ENCODE measurements at places on chromosomes 6 and 20.

DNA sequence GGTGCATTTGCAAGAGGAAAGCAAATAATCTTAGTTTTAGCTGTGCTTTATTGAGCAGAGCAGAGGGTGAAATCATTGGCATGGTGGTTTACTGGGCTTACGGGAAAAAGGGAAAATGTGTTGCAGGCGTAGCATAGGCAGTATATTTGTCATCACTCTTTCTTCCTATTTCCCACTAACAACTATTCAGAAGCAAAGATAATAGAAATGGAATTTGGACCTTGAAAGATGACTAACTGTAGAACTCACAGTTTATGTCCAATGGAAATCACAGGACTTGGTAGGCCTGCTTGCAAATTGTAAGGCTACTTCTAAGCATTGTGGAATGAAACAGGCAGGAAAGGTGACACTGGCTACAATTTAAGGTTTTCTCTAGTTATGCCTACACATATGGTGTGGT is 611.9 kb upstream of the MAN1A1 start:
- DNase-seq, result no peak

- DNase-seq, result peak; percentile 67
Measured at GRCh38 chr6:41638935-41639808, 904 bp downstream of the MDFI start.

DNA sequence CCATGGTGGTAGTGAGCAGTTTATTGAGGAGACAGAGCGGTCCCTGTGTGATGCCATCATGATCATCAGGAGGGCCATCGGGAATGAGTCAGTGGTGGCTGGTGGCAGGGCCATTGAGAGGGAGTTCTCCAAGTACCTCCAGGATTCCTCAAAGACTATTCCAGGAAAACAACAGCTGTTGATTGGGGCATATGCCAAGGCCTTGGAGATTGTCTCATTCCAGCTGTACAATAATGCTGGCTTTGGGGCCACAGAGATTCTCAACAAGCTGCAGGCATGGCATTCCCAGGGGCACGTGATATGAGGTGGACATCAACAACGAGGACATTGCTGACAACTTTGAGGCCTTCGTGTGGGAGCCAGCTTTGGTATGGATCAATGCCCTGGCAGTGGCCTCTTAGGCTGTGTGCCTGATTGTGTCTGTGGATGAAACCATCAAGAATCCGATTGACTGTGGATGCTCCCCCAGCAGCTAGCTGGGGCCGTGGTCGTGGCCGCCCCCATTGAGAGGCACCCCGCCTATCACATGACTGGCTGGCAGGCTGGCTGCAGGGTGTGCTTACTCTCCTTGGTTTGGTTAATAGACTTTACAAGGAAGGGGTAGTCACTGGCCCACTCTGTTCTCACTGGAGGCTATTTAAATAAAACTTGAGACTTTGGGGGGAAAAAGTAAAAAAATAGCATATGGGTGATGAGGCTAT is 16.7 kb downstream of the RAET1E start:
- no peak for DNase-seq

DNA sequence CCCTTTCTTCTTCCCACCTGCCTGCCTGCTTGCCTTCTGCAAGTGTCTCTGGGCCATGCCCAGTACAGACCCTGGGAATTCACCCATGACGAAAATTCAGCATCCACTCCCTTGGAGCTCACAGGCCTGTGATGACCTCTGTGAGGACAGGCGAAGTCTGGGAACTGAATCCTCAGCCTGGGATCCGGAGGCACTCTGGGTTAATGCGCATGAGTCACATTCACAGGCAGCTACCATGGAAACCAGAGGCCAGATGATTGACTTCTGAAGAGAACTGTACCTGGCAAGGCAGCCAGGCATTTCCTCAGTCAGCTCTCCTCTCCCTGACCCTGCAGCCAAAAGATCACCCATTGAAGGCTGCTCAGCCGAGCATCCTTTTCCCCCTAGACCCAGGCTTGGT is 41.0 kb downstream of the SLC9A8 start:
- DNase-seq, result no peak

GRCh38 chr6:80098392-80098791 is 8.1 kb upstream of the BCKDHB start:
- no peak for DNase-seq

- no peak for DNase-seq
Measured at GRCh38 chr6:14207448-14207847, 89.9 kb downstream of the CD83 start.

GRCh38 chr6:26033941-26034354 is 53.3 kb upstream of the HFE start:
- no peak for DNase-seq

GRCh38 chr20:48711696-48712464 is 115.9 kb downstream of the PREX1 start:
- peak; percentile 27 for DNase-seq

GRCh38 chr6:76035713-76036112 is 36.7 kb downstream of the IMPG1 start:
- DNase-seq, result no peak

- DNase-seq, result peak; percentile 90
Measured at GRCh38 chr6:35318196-35319171, 20.9 kb downstream of the DEF6 start.

DNA sequence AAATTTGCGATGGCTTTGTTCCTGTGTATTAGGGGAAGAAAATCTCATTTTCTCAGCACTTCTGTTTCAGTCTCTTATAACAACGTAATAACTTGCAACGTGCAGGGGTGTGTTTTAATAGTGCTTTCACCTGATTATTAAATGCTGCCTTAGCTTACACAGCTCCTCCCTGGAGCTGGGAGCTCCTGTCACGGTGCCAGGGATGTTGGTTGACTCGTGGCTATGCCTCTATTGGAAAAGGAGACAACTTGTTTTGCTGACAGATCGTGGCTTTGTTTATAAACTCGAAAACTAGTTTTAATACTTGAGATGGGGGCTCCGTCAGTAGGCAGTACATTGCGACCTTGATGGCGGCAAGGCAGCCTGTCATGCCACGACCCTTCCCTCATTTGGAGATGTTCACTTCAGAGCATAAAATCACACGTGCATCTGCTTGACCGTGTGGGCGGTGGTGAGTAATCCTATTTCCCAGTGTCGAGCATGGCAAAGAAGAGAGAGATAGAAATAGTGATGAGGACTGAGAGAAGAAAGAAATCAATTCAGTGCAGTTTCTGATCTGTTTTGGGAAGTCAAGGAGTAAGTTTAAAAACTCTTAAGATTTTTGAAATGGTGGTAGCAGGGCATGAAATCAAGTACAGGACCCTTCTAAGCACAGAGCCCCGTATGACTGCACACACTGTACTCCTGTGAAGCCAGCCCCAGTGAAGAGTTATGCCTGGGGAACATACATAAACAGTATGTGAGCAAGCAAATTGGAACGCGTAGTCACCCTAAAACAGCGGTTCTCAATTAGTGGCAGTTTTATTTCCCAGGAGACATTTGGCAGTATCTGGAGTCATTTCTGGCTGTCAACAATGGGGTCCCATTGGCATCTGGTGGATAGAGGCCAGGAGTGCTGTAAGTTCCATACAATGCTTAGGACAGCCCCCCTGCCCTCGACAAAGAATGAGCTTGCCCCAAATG is 147.2 kb downstream of the DOK5 start:
- no peak for DNase-seq

- no peak for DNase-seq
Measured at GRCh38 chr6:144400321-144400720, 115.2 kb downstream of the UTRN start.

- DNase-seq, result no peak
Measured at GRCh38 chr6:31525932-31526591, 2.7 kb upstream of the MCCD1 start.

GRCh38 chr20:5024103-5024502 is 22.8 kb upstream of the SLC23A2 start:
- DNase-seq, result no peak

GRCh38 chr6:162438980-162439379 is 288.6 kb downstream of the PRKN start:
- no peak for DNase-seq

DNA sequence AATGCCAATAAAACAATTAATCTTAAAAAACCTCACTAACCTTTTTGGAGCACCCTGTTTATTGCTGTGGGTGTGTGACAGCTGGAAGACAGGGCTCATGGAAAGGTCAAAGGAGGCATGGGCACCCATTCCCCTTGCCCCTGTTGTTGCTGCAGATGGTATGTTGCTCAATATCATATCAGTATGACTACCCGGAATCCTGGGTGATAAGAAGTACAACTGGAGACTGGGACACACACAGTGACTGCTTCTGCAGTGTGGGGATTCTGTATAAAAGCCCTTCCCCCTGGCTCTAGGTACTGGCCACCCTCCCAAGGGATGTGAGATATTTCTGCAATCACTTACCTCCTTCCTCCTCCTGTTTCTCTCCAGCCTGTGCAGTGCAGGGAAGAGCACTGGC is 47.3 kb upstream of the IL20RA start:
- no peak for DNase-seq

DNA sequence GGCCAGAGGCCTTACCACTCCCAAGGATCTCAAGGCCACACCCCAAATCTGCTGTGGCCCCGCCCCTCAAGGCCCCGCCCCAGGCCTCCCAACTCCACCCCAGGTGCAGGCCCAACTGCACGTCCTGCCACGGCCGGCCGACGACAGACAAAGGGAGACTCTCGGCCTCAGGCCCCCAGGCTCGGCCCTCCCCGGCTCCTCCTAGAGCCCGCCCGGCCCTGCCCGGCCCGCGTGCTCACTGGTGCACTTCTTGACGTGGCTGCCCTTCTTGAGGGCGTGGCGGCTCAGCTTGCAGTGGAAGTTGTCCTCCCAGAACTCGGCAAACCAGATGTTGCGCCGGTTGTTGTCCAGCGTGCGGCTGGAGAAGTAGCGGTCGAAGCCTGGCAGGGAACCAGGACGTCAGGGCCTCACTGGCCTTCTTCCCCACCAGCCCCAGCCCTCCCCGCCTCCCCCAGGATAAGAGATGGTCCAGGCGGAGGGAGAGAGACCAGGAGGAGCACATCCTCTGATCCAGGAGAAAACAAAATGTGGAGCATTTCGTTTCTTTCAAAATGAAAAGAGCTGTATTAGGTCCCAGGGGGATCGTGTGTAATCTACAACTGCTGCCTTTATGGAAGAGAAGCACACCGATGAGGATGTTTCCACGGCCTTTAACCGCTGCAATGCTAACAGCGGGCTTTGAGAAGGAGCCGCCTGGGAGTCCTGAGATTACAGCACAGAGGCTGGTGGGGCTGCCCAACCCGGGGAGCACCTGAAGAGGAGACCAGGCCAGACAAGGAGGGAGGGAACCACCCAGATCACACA is 89.4 kb downstream of the GRM4 start:
- DNase-seq, result peak; percentile 84

DNA sequence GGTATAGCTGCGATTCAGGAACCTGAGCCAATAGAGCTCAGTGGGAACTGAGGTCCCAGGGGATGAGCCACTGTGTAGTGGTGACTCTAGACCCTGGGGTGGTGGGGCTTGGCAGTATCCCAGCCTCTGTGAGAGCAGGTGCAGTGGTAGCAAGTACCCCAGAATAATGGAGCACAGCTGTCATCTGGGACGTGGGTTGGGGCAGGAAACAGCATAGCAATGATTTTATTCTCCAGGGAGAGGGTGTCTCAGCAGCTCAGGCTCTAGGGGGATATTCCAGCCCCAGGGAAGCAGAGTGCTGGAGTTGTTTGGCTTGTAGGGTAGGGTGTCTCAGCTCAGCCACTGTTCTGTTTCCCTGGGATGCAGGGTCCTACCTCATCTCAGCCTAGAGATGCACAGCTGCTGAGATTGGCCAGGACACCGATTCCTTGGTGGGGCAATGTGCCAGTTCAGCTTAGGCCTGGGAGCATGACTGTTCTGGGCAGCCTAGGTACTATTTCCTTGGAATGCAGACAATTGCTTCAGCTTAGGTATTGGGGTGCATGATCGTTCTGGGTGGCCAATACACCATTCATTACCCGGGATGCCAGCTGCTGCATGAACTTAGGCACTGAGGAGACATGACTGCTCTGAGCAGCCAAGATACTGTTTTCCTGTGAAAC is 34.0 kb upstream of the NUP153 start:
- DNase-seq, result no peak

DNA sequence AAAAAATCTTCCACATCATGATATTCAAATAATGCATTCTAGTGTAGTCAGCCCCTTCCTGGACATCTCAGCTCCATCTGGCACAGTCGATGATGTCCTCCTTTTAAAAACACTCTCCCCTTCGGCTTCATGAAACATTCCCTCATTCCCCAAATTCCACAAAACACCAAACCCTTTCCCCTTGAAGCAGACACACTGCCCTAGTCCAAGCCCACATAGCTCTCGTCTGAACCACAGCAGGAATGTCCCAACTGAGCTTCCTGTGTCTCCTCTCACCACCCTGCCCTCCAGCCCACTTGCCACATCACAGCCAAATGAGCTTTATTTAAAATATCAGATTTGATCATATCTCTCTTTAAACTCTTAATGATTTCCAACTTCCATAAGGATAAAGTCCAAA is 106.4 kb upstream of the CARMIL1 start:
- DNase-seq, result no peak

- DNase-seq, result no peak
Measured at GRCh38 chr6:96947055-96947454, 22.5 kb downstream of the KLHL32 start.

- DNase-seq, result no peak
Measured at GRCh38 chr20:62764156-62764935, 31.9 kb upstream of the MRGBP start.

- no peak for DNase-seq
Measured at GRCh38 chr6:112100561-112100960, 13.2 kb downstream of the FAM229B start.

DNA sequence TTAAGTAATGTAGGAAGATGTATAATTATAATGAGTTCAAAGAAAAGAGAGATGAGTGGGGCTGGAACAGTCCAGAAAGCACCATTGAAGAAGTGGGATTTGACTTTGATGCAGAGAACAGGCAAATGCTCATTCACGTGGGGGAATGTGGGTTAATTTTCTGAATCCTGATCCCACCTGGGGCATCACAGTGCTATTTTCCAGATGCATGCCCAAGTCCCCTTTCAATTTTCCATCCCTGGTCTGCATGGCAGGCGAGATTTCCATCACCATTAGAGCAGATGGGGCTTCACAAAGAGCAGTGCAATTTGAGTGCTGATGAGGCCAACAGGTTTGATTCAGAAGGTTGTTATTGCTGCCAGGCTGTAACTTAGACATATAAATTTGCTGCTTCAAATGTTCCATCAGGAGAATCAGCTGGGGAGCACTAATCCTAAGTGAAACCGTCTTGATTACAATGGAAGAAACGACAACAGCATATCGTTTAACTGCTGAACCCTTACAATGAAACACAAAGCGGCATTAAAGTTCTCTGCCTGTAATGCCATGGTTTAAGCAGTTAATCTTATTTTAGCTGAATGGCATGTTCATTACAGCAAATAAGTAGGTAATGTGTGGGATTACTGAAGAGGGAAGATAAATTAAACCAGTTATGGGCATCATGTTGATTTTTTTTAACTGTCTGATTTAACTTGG is 45.2 kb downstream of the OSTM1 start:
- DNase-seq, result no peak

DNA sequence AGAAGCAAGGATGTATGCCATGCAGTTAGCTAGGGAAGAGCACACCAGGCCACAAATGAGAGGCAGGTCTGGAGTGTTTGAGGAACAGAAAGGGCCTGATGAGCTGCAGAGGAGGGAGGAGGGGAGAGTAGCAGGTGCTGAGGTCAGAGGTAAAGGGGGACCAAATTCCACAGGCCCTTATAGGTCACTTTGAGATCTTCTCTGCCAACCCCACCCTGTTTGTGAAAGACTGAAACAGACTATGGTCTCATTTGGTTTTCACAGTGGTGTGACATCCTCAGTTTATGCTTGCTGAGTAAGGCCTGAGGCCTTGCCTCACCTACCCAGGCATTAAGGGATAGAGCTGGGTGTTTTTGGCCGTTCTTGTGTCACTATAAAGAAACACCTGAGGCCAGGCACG is 187.7 kb upstream of the MYLIP start:
- DNase-seq, result no peak

Measured in sigmoid colon (tissue), 7 donors.